ENCODE measurements at places on chromosomes 3 and 15. TPM values are rescaled to one million over a fixed set of nuclear protein-coding genes. Genes with fewer than 3 reads are reported as not detected.

GRCh38 chr15:63918317-63918672, 84.5 kb upstream of the HERC1 start:
- no peak for ATAC-seq

GRCh38 chr3:30553641-30554316, 52.6 kb upstream of the TGFBR2 start:
- no peak for ATAC-seq

GRCh38 chr3:188051801-188052168, 102.2 kb upstream of the LPP start:
- peak; percentile 50 for ATAC-seq

DNA sequence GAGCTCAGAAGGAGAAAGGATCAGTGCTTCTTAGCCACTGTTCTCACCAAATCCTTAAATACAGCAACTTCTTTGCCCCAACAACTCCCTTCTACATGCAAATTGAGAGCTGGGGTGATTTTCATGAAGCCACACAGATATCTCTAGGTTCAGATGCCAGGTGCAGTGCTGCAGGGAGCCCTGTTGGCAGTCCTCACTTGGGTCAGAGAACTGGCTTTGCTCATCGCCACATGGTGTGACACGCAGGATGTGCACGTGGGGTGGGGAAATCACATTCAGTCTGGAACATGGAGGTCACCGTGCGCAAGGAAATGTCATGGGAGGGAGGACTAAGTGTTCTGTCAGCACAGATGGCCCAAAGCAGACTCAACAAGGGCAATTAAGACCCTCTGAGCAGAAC, 103.8 kb downstream of the WDR76 start:
- no peak for ATAC-seq

GRCh38 chr3:36647423-36647853, 116.9 kb downstream of the DCLK3 start:
- no peak for ATAC-seq

GRCh38 chr3:184300378-184300720, 1.3 kb downstream of the PSMD2 start:
- ATAC-seq: no peak

- no peak for ATAC-seq
Observed at GRCh38 chr3:14397531-14397930, 4.9 kb upstream of the SLC6A6 start.

- ATAC-seq: no peak
Observed at GRCh38 chr3:45218578-45219390, 7.3 kb downstream of the TMEM158 start.

GRCh38 chr15:85000189-85000864, 18.7 kb downstream of the PDE8A start:
- ATAC-seq: no peak

DNA sequence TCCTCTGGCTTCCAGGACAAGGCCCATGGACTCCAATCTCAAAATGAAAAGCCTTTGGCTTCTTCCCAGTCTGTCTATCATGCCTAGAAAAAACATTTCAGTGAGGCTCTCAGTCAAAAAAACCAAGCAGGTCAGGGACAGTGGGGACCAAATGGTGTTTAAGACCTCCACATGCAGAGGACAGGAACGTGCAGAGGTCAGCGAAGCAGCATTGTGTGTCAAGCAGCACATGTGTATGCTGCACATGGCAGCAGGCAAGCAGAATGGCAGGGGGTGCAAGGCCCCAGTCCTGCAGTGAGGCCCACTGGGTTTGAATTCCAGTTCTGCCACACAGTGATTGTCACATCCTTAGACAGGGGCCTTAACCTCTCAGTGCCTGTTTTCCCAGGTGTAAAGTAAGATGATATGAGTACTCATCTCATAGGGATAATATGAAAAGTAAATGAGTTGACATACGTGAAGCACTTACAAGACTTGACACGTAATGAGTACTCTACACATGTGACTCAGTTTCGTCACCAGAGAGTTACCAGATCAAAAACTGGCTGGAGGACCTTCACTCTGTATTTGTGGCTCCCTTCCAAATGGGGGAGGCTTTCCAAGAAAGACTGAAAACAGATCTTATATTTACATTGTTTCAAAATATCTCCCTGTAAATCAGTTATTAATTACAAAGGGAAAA, 11.2 kb downstream of the STIMATE start:
- ATAC-seq: no peak

GRCh38 chr3:191441687-191442086, 19.3 kb upstream of the PYDC2 start:
- no peak for ATAC-seq

GRCh38 chr3:196288141-196288460, 575 bp upstream of the PCYT1A start:
- ATAC-seq: no peak

Gene TEX55
- not detected for total RNA-seq

Gene CPLX3
- total RNA-seq: not detected

Gene CPNE9
- 1.1 TPM for total RNA-seq

Gene LMAN1L
- not detected for total RNA-seq

Data from gastroesophageal sphincter (tissue), 4 donors.